ENCODE measurements at places on chromosomes 16 and 17. TPM values are rescaled to one million over a fixed set of nuclear protein-coding genes. Genes with fewer than 3 reads are reported as not detected.

DNA sequence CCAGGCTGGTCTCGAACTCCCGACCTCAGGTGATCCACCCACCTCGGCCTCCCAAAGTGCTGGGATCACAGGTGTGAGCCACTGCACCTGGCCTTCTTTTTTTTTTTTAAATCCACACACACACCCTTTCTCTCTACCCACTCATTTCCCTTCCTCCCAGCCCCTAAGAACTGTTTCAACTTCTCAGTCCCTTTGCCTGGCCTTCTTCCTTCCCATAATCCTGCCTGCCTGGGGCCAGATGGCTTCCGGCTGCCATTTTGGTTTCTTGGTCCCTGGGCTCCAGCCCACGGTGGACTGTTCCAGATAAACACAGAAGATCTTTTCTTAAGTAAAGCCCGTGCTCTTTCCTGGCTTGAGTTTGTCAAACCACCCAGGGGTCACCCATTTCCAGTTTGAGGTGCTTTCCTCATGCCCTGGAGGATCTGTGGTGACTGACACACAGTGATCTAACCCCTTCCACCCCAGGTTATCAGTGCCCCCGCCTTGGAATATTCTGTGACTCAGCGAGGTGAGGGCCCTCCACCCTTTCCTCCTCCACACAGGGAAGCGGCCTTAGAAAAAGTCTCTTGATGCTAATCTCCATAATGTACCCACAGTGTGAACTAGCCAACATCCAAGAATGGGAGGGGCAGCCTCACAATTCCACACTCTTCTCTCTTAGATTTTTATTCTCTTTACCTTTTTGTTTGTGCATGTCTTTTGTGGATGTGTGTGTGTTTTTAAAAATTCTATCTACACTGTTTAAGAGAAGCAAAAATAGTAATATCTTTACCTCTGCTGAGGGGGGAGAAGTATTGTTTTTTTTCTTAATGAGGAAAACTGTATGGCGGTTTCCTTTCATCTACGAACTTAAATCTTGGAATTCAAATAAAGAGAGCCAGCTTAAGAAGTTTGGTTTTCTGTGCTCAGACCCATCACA, 60.0 kb downstream of the CRISPLD2 start:
- peak; percentile 94 for DNase-seq

DNA sequence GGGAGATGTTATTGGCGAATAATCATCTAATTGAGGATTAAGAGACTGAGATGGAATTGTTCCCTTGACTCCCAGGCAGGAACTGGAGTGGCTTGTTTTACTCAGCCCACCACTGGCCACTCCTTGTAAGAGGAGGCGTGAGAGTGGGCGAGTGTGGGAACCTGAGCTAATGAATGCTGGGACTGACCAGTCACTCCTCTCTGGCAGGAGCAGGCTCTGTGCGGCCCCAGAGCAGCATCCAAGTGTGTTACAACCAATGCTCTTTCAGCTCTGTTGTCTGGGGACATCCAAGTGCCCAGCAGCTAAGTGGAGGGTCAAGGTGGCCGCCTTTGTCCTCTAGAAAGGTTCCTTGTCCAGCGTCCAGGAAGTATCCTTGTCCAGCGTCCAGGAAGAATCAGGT, 739.9 kb downstream of the CDH8 start:
- DNase-seq = no peak

- DNase-seq = peak; percentile 85
Measured at GRCh38 chr17:72118335-72119076, 2.3 kb upstream of the SOX9 start.

Gene SPECC1
- 71.7 TPM for total RNA-seq

Gene HOXB5
- total RNA-seq = 0.10 TPM

- DNase-seq = peak; percentile 75
Measured at GRCh38 chr16:29820271-29820701, at the start of gene MVP. Gene MVP (plus strand): TSS chr16:29820462. CDS start chr16:29830550, 10,088 bp downstream.

- DNase-seq = no peak
Measured at GRCh38 chr17:82323514-82324234, 6.3 kb upstream of the CD7 start.

- DNase-seq = no peak
Measured at GRCh38 chr16:67543582-67543981, 15.0 kb downstream of the RIPOR1 start.

GRCh38 chr17:48427598-48427997, 2.4 kb downstream of the SKAP1 start:
- DNase-seq = no peak

DNA sequence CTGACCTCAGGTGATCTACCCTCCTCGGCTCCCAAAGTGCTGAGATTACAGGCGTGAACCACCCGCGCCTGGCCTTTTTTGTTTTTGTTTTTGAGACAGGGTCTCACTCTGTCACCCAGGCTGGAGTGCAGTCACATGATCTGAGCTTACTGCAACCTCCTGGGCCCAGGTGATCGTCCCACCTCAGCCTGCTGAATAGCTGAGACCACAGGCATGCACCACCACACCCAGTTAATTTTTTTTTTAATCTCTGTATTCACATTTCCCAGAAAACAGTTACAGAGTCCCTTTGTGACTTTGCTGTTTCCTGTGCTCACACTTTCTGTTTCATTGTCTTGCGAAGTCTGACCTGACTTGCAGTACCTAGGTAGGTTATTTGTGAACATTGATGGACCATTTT, 2.7 kb downstream of the CLUAP1 start:
- no peak for DNase-seq

Measured in M059J (cell line).